ENCODE measurements at places on chromosomes 2 and 18.

DNA sequence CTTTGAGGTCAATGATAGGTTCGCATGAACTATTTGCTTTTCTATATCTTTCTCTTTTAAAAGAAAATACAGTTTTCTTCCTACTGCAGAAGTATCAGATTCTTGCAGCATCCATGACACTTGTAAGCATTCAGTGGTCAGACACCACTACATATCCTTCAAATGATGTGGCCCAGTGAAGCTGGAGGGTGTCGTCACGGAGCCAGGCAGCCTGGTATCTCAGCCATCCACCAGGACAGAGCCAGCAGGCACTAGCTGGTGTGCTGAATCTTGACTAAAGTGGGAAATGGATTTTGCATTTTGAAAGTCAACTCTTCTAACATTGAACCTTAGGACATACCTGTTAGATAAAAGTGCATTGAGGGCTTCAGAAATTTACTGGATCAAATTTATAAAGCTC, 5.4 kb downstream of the KLHL14 start:
- no peak for DNase-seq

GRCh38 chr2:237597196-237598145, 6.9 kb upstream of the RAB17 start:
- no peak for DNase-seq

DNA sequence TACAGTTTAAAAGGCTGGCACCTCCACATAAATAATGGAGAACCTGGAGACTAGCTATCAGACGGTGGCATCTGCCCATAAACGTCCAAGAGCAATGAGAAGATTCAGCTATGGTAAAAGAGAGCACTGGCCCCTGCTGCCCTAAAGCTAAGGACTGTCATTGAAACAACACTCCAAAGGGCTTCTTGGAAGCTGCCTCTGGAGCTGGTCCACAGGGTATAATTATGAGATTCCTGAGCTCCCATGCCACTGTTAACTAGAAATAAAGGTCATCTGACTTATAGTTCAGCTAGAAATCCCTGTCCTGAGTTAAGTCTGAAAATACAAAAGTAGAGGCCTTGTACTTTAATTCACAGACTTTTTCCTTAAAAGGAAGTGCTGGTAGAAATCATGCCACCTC, 39.9 kb upstream of the RBMS1 start:
- no peak for DNase-seq

GRCh38 chr18:63980027-63980426, 10.1 kb downstream of the SERPINB8 start:
- no peak for DNase-seq

DNA sequence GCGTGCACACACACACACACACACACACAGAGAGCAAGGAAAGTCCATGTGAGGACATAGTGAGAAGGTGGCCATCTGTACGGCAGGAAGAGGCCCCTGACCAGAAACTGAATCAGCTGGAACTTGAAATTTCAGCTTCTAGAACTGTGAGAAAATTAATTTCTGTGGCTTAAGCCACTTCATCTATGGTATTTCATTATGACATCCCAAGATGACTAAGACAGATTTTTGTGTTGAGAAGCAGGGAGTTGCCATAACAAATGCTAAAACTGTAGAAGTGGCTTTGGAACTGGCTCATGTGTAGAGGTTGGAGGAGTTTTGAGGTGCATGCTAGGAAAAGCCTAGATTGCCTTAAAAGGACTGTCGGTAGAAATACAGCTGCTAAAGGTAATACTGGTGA, 63.4 kb upstream of the ZBTB7C start:
- no peak for DNase-seq

DNA sequence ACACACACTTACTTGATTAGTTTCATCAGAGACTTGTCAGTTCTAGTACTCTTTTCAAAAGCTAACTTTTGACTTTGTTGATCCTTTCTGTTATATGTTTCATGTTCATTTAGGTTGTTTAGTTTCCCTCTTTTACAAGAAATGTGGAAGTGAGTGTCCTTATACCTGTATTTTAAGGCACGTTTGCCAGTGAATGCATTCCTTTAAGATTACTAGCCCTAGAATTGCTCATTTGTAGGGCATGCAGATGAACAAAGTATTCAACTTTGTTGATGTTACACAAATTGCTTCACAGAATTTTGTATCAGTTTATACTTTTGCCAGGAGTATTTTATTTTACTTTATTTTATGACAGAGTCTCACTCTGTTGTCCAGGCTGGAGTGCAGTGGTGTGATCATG, 6.3 kb downstream of the IL1RL2 start:
- no peak for DNase-seq

- no peak for DNase-seq
Measured at GRCh38 chr2:130869441-130870160, 32.9 kb downstream of the ARHGEF4 start.

DNA sequence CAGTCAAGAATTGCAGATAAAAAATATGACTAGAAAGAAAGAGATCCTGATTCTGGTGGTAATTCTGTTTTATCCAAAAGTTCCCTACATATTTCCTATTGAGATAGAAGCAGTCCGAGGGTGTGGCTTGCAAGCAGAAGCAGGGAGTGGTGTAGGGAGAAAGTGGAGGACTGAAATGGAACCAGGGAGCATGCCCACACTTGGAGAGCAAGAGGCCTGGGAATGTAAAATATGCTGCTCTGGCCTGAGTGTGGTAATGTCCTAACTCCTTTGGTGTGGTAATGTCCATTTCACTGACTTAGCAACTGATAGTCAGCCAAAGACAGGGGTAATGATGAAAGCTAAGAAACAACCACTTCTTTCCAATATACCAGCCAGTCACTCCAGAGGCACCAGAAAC, 30.1 kb upstream of the FMNL2 start:
- no peak for DNase-seq

DNA sequence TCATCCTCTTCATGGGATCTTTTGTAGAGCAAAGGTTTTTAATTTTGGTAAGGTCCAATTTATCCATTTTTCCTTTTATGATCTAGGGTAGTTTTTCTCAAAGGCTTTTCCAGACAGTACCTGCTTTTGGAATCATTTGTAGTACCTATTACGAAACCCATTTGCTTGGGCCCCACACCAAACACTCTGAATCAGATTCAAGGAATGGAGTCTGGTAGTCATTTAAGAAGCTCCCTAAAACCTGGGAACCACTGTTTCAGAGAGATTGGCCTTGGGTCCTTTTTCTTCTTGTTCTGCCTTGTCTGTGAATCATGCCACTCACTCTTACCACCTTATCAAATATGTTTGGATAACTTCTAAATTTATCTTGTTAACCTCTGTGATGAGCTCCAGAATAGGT, 40.3 kb downstream of the OSBPL6 start:
- DNase-seq = no peak

DNA sequence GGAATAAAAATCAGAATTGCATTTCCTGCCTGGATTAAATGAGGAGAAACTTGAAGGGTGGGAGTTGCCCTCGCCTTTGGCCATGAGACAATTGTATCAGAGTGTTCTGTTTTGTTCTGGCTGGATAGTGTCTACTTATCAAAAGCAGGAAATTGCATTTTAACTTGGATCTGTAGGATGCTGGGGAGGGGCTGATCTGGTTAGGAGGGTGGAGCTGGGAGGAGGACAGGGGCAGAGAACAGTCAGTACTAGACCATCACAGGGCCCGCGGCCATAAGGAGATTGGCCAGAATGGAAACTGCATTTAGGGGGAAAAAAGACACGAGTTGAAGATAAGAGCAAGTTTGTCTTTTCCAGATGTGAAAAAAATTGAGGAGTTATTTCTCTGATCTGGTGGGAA, 199.1 kb upstream of the POU3F3 start:
- no peak for DNase-seq

GRCh38 chr2:189791338-189792042, 7.2 kb downstream of the PMS1 start:
- DNase-seq = no peak

- DNase-seq = no peak
Measured at GRCh38 chr2:201977651-201978050, 56.0 kb upstream of the FZD7 start.

DNA sequence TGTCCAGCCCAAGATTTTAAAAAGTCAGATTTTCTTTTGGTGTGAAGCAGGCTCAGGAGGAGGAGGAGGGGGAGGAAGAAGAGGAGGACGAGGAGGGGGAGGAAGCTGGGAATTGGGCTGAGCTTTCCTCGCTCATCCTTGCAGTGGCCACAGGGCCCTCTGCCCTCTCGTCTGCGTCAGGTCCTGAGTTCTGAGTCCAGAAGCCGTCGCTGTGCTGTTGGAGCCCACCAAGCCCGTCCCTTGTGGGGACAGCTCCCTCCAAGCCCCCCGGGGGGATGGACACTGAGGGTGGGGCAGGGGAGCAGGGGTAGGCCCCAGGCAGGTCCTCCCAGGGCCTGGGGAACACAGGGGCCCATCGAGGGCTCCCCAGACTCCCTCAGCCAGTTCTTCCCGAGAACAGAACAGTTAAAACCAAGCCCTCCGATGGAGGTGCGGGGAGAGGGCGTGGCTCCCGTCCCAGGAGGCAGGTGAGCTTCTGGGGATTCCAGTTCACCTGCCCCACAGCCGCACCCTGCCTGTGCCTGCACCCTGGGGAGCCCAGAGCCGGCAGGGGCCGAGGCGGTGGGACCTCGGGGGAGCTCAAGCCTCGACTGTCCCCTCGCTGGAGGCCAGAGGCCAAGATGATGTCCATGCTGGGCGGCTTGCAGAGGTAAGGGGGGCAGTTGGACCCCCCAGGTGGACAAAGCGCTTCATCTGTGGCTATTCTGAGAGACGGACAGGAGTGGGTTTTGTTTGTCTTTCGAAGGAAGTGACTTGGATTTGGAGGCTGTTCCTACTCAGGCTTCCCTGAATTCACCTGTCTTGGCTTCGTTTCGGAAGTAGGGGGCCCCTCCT, at the start of gene GAL3ST2:
TSS of gene GAL3ST2 (plus strand) at position 487 of the 834 bp plus-strand sequence. CDS start at position 621, 134 bp downstream.
- DNase-seq = no peak

- DNase-seq = no peak
Measured at GRCh38 chr2:139917690-139918384, 1137.6 kb upstream of the NXPH2 start.

- no peak for DNase-seq
Measured at GRCh38 chr2:28628506-28628905, 123.1 kb upstream of the PPP1CB start.

GRCh38 chr2:137507237-137507636, 457.0 kb upstream of the HNMT start:
- DNase-seq = no peak

DNA sequence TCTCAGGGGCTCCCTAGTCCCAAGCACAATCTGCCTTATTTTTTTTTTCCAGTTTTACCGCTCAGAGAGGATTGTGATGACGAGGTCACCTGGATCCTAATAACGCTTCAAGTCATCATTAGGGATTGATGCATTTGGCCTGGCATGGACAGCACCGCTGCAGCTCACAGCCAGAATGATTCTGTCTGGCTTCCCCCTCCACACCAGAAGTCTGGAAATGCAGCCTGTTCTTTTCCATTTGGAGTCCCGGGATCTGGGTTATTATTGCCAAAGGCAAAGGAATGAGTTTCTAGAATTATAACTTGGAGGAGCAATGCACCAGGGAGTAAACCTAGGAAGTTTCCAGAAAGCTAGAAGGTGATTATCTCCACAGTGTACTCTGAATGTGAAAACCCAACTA, 81.1 kb upstream of the TAF1B start:
- no peak for DNase-seq

DNA sequence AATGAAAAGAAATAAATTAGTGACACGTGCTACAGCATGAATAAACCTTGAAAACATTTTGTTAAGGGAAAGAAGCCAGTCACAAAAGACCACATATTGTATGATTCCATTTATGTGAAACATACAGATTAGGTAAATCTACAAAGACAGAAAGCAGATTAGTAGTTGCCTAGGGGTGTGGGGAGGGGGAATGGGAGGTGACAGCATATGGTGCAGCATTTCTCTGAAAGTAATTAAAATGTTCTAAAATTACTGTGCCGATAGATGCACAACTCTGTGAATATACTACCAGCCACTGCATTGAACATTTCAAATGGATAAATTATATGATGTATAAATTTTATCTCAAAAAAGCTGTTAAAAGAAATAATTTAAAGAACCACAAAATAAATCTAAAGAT, 161.0 kb downstream of the TRIB2 start:
- DNase-seq = no peak

GRCh38 chr18:12625241-12625640, 32.7 kb downstream of the SPIRE1 start:
- DNase-seq = no peak

DNA sequence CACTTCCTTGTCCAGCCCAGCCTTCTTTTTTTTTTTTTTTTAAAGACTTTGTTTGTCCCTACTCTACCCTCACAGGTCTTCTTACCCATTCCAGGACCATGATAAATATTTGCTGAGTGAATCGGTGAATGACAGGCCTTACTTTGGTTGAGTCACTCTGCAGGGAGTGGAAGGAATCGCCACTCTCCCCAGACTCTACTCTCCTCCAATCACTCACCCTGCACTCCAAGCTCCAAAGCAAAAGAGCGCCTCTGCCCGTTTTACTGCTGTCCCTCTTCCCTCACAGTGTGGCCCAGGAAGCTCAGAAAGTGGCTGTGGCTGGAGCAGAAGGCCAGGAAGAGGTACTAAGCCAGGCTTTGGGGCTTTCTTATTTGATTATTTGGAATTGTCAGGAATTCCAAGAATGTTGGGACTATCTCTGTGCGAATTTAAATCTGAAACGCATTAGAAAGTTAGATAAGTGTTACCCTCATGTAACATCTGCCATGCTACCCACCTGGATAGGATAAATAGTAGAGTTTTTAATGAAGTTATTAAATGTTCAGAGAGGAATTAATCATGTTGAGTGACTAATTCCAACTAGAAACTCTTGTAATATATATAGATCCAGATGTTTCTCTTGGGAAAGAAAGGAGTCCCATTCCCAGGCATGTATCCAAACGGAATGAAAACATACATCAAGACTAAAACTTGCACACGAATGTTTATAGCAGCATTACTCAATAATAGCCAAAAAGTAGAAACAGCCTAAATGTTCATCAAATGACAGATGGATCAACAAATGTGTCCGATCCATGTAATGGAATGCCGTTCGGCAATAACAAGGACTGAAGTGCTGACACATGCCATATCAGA, 43.0 kb upstream of the CHMP1B start:
- no peak for DNase-seq

DNA sequence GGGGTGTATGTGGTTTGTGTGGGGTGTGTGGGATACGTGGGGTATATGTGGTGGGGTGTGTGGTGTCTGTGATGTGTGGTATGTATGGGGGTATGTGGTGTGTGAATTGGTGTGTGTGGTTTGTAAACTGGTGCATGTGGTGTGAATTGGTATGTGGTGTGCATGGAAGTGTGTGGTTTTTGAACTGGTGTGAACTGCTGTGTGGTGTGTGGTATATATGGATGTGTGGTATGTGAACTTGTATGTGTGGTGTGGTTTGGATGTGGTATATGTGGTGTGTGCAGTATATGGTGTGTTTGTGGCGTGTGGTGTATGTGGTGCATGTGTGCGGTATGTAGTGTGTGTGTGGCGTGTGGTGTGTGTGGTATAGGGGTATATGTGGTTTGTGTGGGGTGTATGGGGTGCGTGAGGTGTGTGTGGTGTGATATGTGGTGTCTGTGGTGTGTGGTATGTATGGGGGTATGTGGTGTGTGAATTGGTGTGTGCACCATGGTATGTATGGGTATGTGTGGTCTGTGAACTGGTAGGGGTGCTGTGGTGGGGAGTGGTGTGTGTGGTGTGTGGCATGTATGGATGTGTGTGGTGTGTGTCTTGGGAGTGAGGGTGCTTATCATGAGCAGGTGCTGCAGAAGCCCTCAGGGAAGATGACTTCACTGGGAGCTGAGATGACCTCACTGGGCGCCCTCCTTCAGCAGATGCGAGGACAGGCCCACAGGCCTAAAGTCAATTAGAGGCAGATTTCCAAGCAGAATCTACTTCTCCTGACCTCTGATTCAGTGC, 209.6 kb upstream of the TNP1 start:
- DNase-seq = no peak

- no peak for DNase-seq
Measured at GRCh38 chr18:79424008-79424565, 28.4 kb downstream of the NFATC1 start.

GRCh38 chr2:144935191-144935590, 415.3 kb upstream of the ZEB2 start:
- no peak for DNase-seq
